RKO (cell line): ENCODE measurements at places on chromosomes 12 and 14.

DNA sequence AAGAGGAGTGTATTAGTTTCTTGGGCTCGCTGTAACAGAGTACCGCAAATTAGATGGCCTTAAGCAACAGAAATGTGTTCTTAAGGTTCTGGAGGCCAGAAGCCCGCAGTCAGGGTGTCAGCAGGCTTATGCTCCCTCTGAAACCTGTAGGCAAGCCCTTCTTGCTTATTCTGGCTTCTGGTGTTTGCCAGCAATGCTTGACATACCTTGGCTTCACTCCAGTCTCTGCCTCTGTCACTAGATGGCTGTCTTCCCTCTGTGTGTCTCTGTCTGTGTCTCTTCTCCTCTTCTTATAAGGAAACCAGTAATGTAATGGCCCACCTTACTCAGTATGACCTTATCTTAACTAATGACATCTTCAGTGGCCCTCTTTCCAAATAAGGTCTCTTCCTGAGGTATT, 85.1 kb downstream of the DERA start:
- DNase-seq = no peak

DNA sequence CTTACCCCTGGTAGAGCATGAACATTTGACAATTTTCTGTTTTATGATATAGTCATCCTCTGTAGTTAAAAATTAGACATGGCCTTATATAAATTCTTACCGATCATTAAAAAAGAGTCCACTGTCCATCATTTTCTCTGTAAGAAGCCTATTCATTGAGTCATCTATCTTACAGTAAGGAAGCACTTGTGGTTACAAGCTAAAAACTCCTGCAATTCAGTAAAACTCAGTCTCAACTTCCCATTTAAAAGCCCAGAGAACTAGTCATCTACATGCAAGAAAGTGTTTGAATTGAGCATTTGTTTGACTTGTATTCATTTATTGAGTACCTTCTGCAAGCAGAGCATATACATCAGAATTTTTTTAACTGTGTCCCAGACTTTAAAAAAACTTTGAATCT, 63.3 kb downstream of the GTF2A1 start:
- DNase-seq = no peak

GRCh38 chr14:33696165-33696564, 254.7 kb downstream of the EGLN3 start:
- no peak for DNase-seq

DNA sequence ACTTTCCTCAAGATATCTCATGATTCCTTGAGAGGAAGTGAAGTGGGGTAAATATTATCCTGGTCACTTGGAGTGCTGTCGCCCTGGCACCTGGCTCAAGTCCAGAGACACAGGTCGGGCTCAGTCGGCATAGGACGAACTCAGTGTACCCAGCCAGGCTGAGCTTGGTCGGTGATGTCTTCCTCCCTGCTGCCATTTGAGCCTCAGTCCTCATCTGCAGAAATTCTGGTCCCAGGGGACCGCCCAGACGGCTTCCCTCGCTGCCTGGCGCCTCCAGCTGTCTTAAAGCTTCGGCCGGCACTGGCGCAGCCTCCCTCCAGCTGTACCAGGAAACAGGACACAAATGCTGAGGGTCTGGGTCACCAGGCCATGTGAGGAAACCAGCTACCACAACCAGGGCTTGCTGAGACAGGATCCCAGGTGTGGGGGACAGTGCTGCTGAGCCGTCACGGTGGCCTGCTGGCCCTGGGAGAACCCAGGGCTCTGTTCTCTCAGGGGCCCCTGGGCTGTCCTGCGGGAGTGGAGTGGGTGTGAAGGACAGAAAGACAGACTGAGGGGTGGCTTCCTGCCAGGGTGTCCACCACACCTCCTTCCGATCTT, 5.0 kb upstream of the KLC1 start:
- DNase-seq = no peak

DNA sequence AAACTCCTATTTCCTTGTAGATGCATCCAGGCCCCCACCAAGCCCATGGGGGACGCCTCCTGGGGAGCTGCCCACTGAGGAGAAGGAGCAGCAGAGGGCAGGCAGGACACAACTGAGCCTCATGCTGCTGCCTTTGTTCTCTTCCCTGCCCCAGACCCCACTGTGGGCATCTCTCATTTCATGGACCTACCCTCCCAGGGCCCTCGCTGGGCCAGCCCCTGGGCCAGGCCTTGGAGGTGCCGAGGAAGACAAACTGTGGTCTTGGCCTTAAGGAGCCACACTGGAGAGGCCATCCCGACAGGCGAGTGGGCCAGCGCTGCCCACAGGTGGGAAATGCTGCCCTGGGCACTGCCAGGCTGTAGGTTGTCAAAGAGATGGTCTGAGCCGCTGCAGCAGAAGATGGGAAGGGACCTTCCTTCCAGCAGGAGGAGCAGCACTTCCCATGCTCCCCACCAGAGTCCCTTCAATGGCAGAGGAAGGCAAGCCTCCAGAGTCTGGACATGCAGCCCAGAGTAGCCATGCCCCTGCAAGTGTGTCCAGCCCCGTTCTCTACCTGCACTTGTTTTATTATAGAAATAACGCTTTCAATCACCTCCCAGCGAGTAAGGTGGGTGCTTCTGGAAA, 147.4 kb downstream of the BCL11B start:
- DNase-seq = no peak

- peak; percentile 73 for DNase-seq
Measured at GRCh38 chr12:6828781-6829535, 751 bp downstream of the P3H3 start.

DNA sequence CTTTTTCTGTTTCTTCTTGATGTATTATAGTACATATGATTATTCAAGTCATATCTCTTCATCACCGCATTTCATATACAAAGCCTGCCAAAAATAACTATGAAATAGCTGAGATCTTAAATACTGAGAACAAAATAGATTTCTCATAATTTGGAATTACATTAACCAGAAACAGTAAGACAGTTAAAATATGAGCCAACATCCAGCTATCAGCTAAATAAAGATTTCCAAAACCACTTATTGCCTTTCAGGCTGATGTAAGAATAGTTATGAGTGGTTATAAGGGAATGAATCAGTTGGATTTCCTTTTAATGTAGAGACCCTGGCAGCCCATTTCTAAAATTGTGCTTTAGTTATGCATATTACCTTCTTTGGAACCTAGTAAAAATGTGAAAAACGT, 47.4 kb downstream of the TMEM117 start:
- DNase-seq = no peak

DNA sequence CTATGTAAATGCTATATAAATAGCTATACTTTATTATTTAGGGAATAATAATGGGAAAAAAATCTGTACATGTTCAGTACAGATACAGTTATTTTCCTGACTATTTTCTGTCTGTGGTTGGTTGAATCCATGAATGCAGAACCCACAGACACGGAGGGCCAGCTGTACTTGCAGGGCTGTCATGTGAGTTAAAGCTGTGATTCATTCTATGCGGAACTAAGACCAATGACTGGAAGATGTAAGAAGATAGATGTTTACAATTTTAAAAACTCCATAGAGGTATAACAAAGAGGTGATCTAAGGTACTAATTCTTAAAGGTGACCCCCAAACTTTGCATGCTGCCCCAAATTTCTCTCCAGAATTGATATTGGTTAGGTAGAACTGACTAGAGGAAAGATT, 14.6 kb downstream of the PCNX4 start:
- DNase-seq = peak; percentile 23

GRCh38 chr12:105840384-105840783, 298.4 kb downstream of the NUAK1 start:
- no peak for DNase-seq

- no peak for DNase-seq
Measured at GRCh38 chr14:81435391-81436295, 35.5 kb upstream of the STON2 start.

GRCh38 chr12:54371328-54372112, 7.2 kb upstream of the GPR84 start:
- DNase-seq = no peak

GRCh38 chr12:109053382-109054123, 1.2 kb downstream of the USP30 start:
- peak; percentile 7 for DNase-seq

- no peak for DNase-seq
Measured at GRCh38 chr12:56804684-56805083, 41.6 kb downstream of the HSD17B6 start.

DNA sequence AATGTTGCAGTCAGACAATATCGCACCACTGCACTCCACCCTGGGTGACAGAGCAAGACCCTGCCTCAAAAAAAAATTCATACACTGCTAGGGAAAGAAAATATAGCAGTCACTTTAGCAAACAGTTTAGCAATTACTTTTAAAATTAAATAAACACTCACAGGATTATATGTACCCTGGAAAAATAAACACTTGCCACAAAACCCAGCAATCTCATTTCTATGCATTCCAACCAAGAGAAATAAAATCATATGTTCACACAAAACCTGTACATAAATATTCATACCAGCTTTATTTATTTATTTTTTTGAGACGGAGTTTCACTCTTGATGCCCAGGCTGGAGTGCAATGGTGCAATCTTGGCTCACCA, 20.2 kb downstream of the ATXN2 start:
- no peak for DNase-seq

DNA sequence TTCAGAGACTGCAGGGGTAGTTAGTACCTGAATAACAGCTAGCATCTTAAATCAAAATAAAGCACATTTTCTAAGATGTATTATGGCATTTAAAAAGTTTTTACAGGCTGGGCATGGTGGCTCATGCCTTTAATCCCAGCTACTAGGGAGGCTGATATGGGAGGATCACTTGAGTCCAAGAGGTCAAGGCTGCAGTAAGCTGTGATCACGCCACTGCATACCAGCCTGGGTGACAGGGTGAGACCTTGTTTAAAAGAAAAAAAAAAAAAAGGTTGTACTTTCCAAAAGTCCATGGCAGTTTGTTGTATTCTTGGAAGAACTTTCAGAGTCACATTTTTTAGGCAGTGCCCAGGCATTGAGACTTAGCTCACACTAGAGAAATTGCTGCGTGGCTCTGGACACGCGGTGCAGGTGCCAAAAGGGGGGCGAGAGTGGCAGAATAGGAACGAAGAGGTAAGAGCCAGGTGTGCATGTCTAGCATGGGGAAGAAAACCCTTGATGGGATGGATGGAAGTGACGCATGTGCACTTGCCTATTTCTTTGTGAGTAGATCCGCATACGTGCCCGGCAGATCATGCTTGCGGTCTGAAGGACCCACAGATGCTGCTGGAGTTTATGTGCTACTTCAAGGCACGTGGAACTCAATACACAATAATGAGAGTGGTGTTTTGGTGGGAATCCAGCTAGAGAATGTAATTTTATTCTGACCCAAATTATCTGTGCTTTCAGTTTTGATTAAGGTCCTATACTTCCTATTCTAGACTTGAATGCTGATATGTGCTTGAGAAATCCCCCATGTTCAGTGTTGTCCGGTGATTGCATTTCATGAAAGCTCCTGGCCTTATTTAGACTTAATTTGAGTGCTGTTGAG, 11.9 kb downstream of the ANKRD13A start:
- DNase-seq = no peak

GRCh38 chr12:105522166-105522825, 191.8 kb downstream of the C12orf75 start:
- no peak for DNase-seq

DNA sequence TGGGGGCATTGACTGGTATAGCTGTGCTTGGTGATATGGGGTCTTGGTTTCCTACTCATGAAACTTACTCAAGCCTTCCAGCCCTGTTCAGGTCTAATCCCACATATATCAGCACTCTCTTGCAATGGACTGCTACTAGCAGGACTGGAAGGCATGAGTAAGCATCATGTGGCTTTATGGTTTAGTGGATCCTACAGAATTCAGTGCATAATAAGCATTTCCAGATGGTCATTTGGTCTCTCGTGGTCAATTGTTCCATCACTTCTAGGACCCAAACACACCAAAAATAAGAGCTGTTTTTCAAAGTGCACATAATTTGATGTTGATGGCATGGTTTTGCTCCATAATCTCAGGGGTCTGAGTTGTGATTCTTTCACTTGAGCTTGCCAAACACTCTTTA, 114.4 kb downstream of the LMNTD1 start:
- no peak for DNase-seq

GRCh38 chr12:94602024-94602423, 48.3 kb downstream of the TMCC3 start:
- no peak for DNase-seq

- DNase-seq = no peak
Measured at GRCh38 chr14:71388336-71388735, 481.1 kb downstream of the PCNX1 start.

GRCh38 chr14:85958069-85958468, 428.1 kb downstream of the FLRT2 start:
- DNase-seq = no peak

DNA sequence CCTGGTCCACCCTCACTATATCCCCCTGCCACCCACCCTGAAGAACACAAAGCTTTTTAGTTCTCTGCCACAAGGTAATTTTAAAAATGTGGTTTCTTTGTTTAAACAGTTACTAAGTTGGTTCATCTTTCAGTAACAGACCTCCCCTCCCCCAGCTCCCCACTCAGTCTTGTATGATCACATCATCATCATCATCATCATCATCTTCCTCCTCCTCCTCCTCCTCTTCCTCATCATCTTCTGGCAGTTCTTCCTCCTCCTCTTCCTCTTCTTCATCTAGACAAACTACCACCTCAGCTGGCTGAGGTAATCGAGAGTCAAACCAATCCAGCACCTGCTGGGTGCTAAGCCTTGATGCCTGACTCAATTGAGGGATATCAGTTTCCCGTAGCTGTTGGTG, 10.5 kb downstream of the HOMEZ start:
- DNase-seq = no peak

DNA sequence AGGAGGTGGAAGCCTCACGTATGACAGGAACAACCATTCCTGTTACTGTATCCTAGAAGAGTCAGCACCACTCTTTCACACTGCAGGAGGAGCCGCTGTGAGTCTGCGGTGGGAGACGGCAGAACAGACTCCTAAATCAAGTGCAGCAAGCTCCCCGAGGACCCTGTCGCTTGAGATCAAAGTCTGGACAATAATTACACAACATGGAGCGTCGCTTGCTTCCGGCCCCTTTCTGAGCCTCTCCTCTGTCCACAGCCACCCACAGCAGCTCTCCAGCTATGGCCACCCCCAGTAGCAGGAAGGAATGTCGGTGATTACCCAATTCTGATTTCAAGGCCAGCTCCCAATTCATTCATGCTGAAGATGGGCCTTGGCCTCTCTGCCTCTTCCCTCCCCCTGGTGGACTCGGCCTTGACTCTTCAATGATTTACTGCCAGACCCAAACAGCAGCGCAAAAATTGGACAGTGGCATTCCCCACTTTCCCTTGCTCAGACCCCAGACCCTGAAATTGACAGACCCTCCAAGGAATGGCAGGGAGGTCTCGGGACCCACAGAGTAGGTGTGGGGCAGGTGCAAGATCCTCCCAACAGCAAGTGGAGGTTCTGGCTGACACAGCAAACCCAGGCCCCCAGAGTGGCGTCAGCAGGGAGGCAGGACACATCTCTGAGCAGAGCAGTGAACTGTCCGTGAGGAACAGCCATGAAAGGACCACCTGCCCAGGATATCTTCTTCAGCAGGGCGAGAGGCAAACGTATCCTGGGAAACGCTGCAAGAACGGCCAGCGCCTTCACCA, 272.7 kb upstream of the DIO3 start:
- no peak for DNase-seq

- DNase-seq = no peak
Measured at GRCh38 chr14:57981817-57982560, 116.1 kb upstream of the SLC35F4 start.
